ENCODE measurements at places on chromosomes 2 and 18.
A peak's percentile ranks its signal among the peaks of the same experiment; 100 is the strongest.

- DNase-seq = no peak
These were observed 51.2 kb upstream of the HAAO start for GRCh38 chr2:42843611-42844010.

DNA sequence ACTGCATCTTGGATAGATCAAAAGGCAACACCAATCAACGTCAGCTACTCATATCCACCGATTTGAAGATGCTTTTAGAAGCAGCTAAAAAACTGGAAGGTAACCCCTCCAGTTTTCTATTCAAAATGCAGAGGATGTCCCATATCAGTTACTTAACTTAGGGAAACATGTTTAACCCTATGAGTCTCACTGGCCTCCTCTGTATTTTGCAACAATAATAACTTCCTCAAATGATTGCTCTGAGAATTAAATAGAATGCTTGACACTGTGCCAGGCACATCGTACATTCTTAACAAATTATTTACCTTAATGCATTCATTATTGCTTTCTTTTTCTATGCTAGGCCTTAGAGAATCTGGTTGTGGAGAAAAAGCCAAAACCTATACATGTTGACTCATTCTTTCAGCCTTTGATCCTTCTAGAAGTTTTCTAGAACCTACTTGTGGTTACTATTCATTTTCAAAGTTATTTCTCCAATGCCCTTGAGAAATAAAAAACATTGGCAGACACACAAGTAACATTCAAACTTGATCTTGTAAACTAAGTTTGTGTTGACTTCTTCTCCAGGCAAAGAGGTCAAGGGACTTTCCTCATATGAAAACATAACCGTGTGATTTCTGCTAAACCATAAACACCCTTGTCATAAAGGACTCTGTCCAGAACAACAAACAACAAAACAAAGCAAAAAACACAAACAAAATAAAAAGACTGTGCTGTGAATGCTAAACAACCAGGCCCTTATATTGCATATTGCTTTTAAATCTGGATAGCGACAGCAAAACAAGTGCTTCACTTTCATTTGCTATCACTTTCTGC, 4.6 kb downstream of the DOCK10 start:
- no peak for DNase-seq

DNA sequence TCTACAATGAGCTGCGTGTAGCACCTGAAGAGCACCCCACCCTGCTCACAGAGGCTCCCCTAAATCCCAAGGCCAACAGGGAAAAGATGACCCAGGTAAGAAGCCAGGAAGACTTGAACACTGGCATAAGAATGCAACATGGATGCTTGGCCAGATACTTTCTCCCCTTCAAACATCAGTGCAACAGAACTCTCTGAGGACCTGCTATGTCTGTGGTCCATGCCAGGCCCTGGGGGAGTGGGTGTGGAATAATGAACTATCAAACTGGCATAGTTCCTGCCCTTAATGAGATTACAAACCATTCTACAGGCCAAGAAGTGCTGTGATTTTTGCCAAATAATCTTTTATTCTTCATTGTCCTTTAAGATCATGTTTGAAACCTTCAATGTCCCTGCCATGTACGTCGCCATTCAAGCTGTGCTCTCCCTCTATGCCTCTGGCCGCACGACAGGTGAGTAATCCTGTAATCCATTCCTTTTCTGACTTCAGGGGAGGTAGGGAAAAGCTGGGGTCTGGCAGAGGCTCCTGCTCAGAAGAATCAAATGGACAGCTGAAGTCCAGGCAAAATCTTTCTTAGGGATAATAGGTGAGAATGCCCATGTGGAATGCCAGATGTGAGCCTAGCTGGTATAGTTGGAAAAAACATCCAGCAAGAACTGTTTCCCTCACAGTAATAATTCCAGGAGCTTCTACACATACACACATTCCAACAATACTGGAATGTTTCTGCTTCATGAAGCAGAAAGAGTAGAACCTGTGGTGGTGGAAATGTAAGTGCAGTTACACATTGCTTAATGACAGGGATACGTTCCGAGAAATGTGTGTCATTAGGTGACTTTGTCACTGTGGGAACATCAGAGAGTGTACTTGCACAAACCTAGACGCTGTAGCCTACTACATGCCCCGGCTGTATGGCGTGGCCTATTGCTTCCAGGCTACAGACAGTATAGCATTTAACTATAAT, 16.2 kb downstream of the ACTG2 start:
- no peak for DNase-seq

DNA sequence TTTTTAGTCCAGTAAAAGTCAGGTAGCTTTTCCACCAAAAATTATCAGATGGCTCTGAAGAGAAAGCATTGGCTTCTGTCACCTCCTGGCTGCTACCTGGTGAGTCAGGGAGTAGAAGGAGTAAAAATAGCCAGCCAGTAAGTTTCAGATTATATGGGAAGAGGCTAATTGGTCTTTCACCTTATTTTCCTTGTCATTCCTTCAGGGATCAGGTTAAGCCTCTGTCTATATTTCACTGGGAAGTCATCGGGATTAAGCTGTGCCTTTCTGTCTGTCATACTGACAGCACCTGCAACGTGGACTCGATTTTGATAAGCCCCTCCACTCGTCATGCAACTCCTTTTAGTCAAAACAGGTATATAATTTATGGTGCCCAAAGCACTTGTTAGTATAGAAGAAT, 380.7 kb upstream of the CELF4 start:
- DNase-seq = no peak

- DNase-seq = no peak
These were observed 248.5 kb upstream of the HNMT start for GRCh38 chr2:137715731-137716191.

- DNase-seq = no peak
These were observed 32.9 kb downstream of the FAP start for GRCh38 chr2:162210385-162210784.

DNA sequence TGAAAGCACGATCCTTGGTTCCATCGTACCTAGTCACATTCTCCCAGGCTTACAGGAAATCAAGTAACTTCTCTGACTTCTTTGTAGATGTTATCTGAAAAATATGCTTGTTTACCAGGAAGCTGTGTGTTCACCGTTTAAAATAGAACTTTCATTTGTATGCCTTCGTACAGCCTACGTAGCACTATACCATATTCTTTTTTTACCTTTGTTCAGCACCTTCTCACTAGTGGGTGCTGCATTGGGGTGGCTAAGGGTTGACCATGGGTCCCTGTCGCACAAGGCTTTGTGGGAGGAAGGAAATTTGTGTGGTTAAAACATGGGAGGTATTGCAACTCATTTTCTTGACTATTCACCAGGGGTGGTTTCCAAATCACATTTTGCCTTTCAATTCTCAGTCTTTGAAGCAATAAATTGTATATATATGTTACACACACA, 16.6 kb downstream of the MALT1 start:
- no peak for DNase-seq

DNA sequence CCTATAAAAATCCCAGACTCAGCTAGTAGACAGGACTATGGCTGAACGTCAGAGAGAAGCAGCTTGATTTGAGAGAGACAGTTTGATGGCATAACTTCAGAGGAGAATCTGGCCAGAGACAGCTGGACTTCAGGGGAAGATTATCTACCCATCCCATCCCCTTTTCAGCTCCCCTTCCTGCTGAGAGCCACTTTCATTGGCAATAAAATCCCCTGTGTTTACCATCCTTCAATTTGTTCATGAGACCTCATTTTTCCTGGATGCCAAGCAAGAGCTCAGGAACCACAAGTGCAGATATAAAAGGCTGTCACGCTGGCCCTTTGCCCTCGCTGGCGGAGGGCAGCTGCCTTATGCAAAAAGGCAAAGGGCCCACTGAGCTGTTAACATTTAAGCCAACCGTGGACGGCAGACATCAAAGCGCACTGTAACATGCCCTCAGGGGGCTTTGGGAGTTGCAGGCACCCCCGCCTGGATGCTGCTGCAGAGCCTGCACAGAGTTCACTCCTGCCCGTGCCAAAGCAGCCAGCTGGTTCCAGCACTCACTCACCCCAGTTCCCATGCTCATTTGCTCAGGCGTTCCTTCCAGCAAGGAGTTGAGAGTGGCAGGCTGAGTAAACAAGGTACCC, 164.3 kb upstream of the PGAP1 start:
- DNase-seq = peak; percentile 52

- DNase-seq = no peak
These were observed 67.2 kb upstream of the PELI1 start for GRCh38 chr2:64211276-64211921.

DNA sequence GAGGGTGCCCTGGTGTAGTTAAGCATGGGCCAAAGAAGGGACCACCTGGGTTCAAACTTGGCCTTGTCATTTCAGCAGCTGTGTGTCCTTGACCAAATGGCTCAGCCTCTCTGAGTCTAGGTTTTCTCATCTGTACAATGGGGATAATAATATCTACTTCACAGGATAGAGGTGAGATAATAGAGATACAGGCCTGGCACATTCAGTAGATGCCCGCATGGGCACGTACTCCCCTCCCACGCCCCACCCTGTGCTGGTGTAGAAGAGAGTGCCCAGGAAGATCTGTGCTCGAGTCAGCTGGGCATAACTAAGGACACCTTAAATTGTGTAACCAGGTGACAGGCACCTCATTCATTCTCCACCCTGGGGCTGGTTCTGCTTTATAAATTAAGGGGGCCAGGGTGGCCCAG, 8.4 kb upstream of the TMEM185B start:
- DNase-seq = no peak

GRCh38 chr2:142883526-142883925, 6.1 kb downstream of the KYNU start:
- DNase-seq = no peak

- DNase-seq = no peak
These were observed 65.1 kb downstream of the USP40 start for GRCh38 chr2:233501198-233502076.

DNA sequence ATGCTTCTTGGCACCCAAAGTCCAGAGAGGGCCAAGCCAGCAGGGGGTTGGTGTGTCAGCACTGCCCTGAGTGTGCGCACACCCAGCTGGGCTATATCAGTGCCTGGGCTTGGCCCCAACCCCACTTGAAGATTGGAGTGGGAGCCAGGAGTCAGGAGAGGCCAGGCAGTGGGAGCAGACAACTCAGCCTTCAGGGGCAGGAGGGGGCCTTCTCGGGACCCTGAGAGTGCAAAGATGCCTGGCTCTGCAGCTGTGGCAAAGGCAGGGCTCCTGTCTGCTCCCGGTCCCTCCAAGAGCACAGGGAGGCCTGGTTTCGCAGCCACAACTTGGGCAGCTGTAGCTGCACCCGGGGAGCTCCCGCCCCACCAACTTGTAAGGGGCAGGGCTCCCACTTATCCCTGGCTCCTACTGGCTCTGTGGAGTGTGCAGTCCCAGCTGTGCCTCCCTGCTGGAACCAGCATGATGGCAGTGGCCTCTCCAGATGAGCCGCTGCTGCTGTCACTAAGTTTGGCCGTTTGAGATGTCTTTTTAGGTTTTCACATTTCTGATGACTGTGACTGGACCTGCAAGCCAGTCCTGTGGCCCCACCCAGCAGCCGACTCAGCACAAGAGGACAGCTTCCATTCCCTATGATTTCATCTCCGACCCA, 148.8 kb upstream of the HS6ST1 start:
- no peak for DNase-seq

DNA sequence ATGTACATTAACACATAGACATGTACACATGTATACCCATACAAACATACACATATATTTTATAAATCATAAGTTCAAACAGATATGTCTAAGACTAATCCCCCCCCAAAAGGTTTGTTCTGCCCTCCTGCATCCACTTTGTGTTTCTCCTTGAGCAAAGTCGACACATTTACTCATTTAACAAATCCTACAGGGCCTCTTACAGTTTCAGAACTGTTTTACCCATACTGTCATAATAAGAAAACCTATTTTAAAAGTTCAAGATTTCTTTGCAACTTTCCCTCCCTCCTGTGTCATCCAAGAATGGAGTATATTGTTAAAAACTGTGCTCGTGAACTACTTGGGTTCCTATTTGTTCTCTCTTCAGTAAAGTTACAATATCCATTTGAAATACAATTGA, 166.7 kb downstream of the L3MBTL4 start:
- DNase-seq = no peak

DNA sequence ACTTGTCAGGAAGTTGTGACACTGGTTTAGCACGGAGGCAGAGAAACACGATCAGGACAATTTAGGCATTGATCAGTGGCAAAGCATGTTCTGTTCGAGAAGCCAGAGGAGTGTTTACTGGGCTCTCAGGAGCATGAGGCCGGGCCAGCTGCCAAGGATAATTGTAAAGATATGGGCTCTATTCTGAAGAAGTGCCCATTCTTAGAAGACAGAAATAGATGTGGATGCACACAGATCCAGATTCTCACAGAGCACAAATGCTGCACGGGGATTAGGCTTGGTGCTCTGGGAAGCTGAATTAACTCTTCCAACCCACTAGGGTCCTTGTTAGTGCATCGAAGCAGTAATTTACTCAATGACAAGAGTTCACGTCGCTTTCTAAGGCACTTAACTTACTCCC, 16.2 kb downstream of the AFF3 start:
- no peak for DNase-seq

GRCh38 chr18:39037925-39038324, 1472.3 kb upstream of the CELF4 start:
- peak; percentile 13 for DNase-seq

- DNase-seq = no peak
These were observed 144.3 kb downstream of the VAPA start for GRCh38 chr18:10057894-10058791.

DNA sequence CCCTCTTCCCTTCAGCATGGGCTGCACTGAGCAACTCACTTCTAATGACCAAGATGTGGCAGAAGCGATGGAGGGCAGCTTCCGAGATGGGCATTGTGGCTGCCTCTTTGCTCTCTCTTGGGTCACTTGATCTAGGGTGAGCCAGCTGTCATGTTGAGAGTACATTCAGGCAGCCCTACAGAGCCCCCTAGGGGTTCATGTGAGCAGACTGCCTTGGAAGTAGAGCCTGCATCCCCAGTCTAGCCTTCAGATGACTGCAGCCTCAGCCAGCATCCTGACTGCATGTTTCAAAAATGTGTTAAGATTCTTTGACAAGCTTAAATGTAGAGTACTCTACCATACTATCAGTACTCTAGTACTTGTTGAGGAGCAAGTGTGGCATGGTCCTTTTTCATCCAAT, 143.9 kb downstream of the NCK2 start:
- DNase-seq = peak; percentile 16

DNA sequence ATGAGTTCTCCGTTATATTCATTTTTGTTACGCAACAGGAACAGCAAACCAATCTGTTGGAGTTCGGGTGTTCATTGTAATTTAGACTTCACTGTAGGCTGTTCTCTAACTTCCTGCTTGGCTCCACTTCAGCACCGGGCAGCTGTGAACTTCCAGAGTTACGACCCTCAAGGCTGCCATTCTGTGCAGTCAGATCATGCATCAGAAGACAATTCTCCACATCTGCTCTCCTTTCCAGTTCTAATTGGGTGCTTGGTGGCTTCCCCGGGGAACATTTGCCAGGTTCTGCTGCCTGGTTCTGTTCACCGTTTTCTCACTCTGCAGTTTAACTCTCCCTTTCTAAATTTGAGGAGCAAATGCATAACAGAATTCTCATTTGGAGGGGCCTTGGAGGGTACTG, 237.7 kb downstream of the NYAP2 start:
- no peak for DNase-seq

DNA sequence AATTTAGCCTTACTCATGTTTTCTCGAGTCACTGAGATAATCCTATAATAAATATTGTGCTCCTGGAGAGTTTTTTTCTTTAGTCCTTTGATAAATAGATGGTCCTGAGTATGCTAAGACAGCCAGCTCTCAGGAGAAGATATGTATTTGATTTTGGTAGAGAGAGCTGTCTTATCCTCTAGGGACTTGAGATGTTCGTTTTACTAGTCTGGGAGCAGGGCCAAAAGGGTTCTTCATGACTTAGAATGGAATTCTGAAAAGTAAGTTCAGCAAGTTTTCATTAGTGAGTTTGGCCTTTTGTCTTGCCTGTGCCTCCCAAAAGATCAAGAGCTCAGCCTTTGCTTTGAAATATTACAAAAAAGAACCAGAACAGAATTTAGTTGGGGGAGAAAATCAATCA, 246.7 kb downstream of the BABAM2 start:
- DNase-seq = no peak

Data from NCI-H2081 (cell line).